HuH-7.5 (cell line): ENCODE measurements at places on chromosomes 11 and 22.

GRCh38 chr11:132971351-132971750 is 561.0 kb downstream of the OPCML start:
- no peak for DNase-seq

- DNase-seq: peak; percentile 70
Observed at GRCh38 chr11:63670096-63670432, 1.1 kb downstream of the ATL3 start.

- no peak for DNase-seq
Observed at GRCh38 chr11:94560834-94561233, 6.3 kb upstream of the PIWIL4 start.

DNA sequence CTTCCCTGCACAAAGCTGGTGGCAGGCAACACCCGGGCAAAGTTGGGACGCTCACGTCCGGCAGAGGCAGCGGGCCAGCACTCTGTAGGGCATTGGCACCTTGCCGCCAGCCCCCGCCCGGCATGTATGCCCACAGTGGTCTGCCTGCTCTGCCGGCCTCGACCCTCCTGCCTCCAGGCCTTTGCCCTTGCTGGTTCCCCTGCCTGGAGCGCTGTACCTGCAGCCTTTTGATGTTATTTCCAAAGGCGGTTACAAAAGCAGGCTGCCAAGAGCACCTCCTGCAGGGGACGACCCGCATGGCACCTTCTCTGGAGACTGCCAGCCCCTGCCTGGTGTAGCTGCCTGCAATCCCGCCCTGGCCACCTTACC is 56.5 kb upstream of the SHISAL1 start:
- DNase-seq: no peak

DNA sequence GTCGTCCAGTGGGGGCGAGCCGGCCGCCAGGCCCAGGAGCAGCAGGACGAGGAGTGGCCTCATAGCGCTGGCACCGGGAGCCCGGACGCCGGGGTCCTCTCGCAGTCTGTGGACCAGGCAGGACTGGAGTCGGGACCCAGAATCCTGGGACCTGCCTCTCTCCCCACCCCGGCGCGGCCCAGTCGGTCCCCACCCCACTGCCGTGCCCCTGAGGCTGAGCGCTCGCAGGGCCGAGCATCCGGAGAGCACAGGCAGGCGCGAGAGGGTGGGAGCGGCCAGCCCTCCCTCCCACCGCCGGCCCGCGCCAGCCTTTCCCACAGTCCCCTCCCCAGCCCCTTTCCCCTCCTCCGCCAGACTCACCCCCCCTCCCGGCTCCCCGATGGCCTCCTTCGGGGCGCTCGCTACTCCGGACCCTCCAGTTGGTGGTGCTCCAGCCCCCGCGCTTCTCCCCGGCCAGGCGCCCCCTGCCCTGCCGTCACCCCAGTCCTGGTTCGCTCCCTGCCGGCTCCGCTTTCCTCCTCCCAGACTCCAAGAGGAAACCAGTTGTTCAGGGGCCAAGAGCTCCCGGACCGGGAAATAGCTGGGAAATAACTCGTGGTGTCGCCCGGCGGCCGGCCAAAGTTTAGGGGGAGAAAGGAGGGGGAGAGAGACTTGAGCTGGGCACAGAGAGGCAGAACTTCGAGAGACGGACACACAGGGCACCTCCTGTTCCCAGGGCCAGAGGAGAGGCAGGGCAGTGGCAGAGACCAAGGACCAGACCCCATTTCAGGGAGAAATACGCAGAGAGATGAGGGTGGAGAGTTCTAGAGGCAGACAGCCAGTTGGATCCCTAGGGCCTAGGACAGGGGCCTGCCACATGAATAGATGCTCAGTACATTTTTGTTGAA is at the start of gene C1QTNF5:
TSS of gene C1QTNF5 (minus strand) at position 549 of the 887 bp plus-strand sequence. CDS start at position 63, 486 bp downstream.
- no peak for DNase-seq

DNA sequence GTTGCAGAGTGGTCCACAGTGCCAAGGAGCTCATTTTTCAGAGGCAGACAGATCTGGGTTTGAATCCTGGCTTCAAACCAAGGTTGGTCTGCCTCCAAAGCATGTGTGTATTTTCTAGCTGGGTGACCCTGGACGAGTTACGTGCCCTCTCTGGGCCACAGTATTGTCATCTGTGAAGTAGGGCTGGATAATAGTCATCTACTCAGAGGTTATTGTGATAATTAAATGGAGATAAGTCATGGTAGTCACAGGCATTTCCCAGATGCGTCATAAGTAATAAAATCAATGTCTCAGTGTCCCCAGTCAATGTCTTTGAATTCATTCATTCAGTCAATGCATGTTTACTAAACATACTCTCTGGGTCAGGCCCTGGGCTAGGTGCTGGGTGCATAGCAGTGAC is 8.6 kb downstream of the OMP start:
- DNase-seq: no peak

- peak; percentile 27 for DNase-seq
Observed at GRCh38 chr11:92941676-92942571, 27.5 kb upstream of the MTNR1B start.

DNA sequence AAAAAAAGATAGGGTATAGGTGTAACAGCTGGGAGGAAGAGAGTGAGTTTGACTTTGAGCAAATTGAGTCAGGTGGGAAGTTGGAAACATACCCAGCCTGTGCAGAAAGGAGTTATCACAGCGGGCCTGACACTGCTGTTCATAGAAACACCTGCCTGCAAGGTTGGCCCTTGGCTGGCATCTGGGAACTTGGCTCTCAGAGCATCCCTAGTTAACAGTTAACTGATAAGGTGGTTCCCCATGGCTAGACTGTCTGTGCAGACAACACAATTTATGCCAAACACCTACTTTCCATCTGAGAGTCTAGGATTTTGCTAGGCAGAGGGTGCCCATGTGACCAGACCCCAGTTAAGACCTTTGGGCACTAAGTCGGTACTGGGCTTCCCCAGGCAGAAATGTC is 31.4 kb downstream of the ADAMTS8 start:
- no peak for DNase-seq

GRCh38 chr11:133920109-133920990 is 36.4 kb downstream of the IGSF9B start:
- no peak for DNase-seq

DNA sequence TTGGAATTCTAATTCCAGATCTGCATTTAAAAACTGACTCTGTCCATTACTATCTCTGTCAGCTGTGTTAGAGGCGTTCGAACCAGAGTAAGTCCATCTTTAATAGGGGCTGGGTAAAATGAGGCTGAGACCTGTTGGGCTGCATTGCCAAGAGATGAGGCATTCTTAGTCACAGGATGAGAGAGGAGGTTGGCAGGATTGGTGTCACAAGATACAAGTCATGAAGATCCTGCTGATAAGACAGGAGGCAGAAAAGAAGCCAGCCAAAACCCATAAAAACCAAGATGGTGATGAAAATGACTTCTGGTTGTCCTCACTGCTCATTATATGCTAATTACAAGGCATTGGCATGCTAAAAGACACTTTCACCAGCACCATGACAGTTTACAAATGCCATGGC is 356.3 kb upstream of the ISX start:
- DNase-seq: no peak

GRCh38 chr22:32103658-32104315 is 55.3 kb downstream of the C22orf42 start:
- DNase-seq: no peak

DNA sequence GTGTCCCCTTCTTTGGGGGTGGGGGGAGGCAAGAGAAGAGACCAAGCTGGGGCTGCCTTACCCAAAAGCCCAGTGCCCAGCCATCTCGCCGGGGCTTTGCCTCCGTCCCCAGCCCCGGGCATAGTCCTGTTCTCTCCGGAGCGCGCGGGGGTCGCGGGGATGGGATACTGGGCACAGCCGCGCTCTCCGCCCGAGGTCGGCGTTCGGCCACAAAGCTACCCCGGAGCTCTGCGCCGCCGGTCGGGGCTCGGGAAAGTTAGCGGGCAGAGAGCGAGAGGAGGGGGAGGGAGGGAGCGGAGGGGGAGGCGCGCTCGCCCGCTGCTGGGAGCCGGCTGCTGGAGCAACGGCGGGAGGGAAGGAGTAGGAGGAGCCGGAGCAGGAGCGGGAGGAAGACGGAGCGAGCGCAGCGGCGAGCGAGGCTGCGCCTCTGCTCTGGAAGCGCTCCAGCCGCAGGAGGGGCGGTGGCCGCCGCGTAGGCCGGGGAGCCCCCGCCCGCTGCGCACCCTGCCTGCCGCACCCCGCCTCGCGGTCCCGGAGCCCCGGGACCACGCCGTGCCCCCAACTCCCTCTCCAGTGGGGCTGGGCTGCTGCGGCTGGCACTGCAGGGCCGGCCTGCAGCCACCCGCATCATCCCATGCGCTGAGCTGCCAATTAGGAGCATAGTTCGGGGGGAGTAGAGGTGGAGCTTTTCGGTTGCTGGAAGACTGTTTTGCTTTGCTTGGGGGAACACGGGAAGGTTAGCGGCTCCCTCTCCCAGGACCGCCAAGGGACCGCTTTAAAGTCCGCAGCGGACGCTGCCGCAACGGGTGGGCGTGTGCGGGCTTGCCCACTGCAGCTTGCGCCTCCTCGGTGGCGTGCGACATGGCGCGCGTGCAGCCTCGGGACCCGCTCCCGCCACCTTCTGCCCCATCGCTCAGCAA is at the start of gene SCN4B:
TSS of gene SCN4B (minus strand) at position 272 of the 920 bp plus-strand sequence. CDS start at position 122, 150 bp downstream.
- DNase-seq: peak; percentile 75

DNA sequence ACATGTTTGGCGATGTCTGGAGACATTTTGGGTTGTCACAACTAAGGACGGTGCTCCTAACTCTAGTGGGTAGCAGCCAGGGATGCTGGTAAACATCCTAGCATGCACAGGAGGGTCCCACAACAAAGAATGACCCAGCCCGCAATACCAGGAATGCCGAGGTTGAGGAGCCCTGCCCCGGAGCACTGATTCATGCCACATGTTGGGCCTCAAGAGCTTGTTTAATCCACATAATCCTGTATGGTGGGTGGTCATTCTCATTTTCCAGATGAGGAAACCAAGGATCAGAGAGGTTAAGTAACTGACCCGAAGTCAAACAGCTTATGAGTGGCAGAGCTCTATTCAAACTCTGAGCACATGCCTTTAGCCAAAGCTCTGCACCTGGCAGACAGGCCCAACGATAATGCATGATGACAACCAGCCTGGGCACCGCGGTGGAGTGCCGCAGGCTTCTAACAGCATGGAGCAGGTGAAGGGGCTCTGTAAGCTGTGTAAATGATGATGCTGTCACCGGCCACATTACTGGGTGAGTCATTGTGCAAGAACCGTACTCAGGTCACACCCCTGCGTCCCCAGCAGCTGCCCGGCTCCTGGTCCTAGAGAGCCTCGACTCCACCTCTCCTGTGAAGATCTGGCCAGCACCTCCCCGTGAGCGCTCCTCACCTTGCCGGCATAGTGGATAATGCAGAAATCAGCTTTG is 58.6 kb downstream of the APOL1 start:
- no peak for DNase-seq

- DNase-seq: no peak
Observed at GRCh38 chr11:12169822-12170221, 59.4 kb downstream of the MICAL2 start.

DNA sequence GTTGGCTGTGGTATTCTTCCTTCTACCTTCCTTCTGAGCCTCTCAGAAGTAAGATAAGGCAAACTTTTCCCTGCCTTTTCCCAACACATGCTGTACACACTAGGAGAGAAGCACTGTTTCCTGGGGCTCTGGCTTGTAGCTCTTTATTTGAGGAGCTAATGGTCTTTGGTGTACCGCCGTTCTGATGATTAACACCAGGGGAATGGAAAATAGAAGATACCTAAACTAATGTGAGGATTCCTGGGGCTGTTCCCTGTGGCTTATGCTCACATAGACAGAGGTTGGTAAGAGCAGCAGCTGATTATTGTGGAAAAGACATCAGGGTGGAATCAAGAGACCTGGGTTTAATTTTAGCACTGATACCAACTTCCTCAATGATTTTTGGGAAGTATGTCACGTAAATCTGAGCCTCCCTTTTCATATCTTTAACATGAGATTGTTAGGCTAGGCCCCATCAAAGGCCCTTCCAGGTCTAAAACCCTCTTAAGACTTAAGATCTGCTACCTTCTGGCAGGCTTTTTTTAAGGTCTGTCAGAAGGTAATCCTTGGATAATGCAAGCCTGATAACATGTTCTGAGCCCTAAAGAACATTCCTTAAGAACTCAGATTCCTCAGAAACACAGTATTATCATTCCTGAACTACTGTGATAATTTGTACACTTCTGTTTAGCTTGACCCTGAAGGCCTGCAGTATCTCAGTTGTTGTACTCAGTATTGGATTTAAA is 24.8 kb upstream of the RCE1 start:
- no peak for DNase-seq

DNA sequence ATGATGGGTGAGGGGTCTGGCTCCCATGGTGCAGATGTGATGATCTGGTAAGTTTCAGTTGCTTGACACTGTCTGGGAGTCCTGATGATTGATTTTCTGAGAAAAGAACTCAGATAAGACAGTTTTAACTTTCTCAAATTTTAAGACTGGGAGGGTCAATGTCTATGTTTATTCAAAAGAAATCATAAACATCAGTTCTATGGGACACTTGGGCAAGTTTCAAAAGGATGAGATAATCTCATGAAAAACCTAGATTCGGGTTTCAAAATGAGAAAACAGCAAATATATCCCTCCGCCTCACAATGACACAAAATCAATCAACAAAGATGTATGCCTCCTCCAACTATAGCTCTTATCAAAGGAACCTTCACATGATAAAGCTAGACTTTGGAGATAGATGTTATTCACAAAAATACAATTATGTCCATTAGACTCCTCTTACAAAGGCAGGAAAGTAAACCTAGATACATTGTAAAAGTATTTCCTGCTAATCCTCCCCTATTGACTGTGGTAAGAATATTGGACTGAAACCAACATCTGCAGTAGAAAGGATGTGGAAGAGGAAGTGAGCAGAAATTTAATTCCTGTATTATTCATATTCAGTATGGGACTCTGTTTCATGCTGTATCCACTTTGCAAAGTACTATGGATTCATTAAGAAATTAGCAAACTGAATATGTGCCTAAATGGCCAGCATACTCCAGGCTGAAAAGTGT is 21.6 kb downstream of the SVIP start:
- no peak for DNase-seq
